ENCODE measurements at places on chromosomes 4 and X. TPM values are rescaled to one million over a fixed set of nuclear protein-coding genes. Genes with fewer than 3 reads are reported as not detected.

Gene HSFX4
- total RNA-seq, result not detected

Gene RWDD4
- total RNA-seq, result 15.7 TPM

DNA sequence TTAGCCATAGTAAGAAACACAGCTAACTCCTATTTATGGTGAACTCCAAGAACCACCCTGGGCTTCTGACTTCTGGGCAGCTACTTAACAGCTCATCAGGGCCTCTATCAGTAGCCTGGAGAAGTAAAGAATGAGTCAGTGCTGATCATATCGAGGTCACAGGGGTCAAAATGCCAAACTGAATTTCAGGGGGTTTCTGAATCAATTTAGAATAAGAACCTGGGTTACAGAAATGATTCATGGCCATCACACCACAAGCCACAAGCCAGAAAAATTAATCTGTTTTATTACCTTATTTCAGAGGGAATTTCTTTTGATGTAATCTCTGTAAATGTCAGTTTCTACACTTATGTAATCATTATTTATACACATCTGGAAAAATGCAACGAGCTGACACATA lies 64.4 kb downstream of the CHST7 start:
- H3K4me1 ChIP-seq, result no peaks in the 10 kb centered on the region
- H3K4me3 ChIP-seq, result no peak overlapping the region
- H3K27me3 ChIP-seq, result no peaks in the 10 kb centered on the region
- no peak for DNase-seq
- no peak overlapping the region for H3K27ac ChIP-seq

DNA sequence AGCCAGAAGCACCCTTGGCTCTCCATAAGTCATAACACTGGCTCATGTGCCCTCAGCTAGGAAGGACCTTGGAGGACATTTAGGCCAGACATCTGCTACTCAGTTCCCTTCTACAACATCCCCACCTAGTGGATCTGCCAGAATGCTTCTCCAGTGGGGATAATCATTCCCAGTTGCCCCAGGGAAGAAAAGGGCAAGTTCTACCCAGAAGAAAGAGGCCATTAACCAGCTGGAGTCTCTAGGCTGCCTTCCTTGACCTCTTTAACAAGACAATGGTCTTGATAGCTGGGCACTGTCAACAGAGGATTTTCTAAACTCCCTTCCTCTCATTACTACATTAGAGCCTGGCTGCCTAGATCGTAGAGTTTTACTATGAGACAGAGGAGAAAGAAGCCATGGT lies 42.0 kb downstream of the LGI2 start:
- DNase-seq, result no peak
- no peak overlapping the region for H3K27ac ChIP-seq
- H3K4me3 ChIP-seq, result no peak overlapping the region
- H3K36me3 ChIP-seq, result no peaks in the 10 kb centered on the region
- no peaks in the 10 kb centered on the region for H3K4me1 ChIP-seq

DNA sequence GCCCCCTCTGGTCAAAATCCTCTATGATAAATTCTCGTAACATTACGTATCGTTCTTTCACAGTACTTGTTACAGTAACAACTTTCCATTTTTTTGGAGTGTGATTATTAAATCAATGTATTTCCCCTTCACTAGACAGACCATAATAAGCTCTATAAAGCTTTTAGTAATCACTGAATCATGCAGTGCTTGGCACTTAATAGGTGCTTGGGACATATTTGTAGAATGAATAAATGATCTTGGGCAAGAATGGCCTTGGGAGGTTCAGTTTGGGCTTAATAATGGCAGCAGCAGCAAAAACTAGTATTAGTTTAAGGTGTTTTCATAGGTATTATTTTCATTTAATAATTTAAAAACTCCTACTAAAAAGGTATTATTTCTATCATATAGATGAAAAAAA lies 33.4 kb upstream of the SFRP2 start:
- no peaks in the 10 kb centered on the region for H3K36me3 ChIP-seq
- no peak for DNase-seq
- H3K27me3 ChIP-seq, result no peaks in the 10 kb centered on the region
- no peak overlapping the region for H3K4me3 ChIP-seq

GRCh38 chr4:178196751-178197374 lies 754.6 kb upstream of the AGA start:
- no peak overlapping the region for H3K4me3 ChIP-seq
- H3K27ac ChIP-seq, result no peak overlapping the region
- DNase-seq, result no peak
- H3K27me3 ChIP-seq, result no peaks in the 10 kb centered on the region
- no peaks in the 10 kb centered on the region for H3K36me3 ChIP-seq

- DNase-seq, result no peak
- no peak overlapping the region for H3K27ac ChIP-seq
- H3K27me3 ChIP-seq, result no peaks in the 10 kb centered on the region
- no peaks in the 10 kb centered on the region for H3K4me1 ChIP-seq
These were observed 20.9 kb upstream of the S100G start for GRCh38 chrX:16628946-16629595.
